GM19239 (cell line): ENCODE measurements at places on chromosomes 16 and 17.

GRCh38 chr16:26668026-26668425 lies 398.7 kb upstream of the C16orf82 start:
- no peak for DNase-seq

DNA sequence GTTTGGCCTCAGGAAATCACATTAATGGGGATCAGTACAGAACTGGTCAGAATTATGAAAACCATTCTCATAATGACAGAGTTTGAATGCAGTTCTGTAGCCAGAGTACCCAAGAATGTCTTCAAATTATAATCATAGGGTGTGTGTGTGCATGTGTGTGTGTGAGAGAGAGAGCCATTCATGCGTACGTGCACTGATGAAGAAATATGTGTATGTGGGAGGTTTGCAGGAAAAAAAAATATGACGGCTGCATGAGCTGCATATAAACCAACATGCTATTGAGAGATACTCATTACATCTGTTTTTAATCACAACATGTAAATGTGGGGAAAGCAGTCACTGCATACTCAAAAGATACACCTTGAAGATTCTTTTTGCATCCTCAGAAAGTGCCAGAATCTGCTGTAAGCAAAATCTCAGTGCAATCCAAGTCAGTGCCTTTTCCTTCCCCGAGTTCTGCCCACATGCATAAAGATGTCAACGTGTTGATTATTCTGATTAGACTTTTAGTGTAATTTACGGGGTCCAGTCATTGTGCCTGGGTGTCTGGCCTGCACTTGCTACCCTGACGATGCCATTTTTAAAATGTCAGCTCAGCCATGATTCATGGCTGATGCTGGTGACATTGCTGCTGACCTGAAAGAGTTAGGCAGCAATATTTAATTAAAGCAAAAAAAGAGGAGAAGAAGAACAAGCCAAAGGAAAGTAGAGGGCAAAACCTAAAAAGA lies 378.7 kb upstream of the ZFHX3 start:
- DNase-seq = no peak

- DNase-seq = no peak
Observed at GRCh38 chr17:50689956-50690886, 17.5 kb downstream of the ANKRD40 start.

- no peak for DNase-seq
Observed at GRCh38 chr17:61221597-61222471, 177.8 kb upstream of the TBX2 start.

- DNase-seq = no peak
Observed at GRCh38 chr16:85524630-85525419, 88.3 kb upstream of the GSE1 start.

DNA sequence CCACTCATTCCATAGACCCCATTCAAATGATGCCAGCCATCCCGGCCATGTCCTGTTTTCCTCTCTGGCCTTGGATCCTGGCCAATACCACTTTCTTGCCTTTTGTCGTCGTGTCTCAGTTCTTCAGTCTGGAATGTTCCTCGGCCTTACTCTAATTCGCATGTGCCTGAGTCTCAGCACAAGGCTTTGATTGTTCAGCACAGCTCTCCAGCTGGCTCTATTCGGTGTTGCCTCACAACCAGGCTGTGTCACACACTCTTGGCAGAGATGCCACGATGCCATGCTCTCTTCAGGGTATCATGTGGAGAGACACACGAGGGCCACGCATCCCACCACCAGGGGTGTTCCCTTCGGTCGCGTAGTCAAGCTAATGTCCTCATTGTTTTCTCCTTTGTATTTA lies 1.8 kb upstream of the VPS4A start:
- DNase-seq = no peak

DNA sequence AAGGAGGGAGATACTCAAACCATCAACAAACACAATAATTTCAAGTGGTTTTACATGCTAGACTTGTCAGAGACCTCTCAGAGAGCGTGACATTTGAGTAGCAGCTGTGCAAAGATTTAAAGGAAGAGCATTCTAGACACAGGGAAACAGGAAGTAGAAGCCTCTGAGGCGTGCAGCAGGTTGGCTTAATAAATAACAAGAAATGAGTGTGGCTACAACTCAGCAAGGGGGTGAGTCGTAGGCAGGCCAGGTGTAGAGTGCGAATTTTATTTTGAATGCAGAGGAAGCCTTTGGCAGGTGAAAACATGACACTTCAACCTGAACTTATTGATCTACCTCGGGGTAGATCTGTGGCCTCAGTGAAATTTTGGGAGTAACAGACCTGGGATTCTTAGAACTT lies 73.2 kb upstream of the MRTFB start:
- peak; percentile 50 for DNase-seq

DNA sequence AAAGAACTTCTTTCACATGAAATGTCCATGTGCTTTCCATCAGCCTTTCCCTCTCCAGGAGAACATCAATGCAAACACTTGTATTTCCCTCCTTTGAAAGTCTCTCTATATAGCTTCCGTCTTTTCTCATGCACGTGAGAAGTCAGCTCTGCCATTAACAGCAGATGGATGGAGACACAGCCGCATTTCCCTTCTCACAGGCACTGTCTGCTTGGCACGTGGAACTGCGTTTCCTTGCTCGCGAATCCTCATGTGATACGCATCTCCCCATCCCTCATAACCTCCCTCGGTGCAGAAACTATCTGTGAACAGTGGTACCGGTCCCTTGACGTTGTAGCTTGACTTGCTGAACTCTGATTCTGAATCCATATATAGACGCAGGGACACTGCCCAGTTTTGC lies 717.0 kb upstream of the RBFOX1 start:
- DNase-seq = no peak

DNA sequence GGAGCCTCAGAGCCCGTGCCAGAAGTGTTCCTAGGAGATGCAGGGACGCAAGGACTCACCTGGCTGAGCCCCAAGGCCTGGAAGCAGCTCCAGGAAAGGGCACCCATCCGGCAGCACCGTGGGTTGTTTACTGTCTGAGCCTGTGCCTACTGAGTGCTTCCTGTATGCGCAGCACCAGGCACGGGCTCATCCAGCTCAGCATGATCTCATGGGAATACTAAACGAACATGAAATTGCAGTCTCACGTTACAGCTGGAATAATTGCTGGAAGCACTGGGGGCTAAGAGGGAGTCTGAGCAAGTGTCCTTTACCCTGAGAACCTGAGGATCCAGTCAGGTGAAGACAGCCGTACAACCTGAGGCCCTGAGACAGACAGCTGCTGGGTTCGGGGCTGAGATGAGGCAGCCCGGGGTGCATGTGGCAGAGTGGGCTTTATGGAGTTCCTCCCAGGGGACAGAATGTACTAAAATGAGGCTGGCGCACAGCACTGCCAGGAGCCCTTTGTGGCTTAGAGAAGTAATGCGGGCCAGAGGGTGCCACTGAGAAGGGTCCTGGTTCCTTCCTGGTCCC lies 5.4 kb downstream of the CTRL start:
- no peak for DNase-seq

DNA sequence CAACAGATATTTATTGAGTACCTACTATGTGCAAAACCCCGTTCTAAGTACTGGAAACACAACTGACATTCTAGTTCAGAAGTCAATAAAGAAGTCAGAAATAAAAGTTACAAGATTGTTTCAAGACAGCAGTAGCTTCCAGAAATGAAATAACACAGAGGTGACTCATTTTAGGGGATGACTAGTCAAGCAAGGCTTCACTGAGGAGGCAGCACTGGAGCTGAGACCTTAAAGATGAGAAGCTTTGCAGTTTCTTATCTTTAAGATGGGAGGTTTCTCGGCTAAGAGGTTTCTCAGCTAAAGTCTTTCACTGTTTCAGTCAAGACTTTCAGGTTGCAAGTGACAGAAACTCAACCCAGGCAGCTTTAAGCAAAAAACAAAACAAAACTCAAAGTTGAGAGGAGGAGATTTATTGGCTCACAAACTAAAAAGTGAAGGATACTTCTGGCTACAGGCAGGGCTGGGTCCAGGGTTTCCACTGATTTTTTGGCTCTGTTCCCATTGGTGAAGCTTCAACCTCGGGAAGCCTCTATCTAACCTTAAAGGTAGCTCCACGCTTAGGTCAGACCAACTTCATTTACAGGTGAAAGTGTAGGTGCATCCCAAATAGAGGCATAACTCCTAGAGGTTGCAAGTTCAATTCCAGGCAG lies 7.4 kb upstream of the MMP2 start:
- no peak for DNase-seq
